Right hindlimb (tissue), 1 donor: ENCODE measurements at places on chromosomes 7 and 10.

DNA sequence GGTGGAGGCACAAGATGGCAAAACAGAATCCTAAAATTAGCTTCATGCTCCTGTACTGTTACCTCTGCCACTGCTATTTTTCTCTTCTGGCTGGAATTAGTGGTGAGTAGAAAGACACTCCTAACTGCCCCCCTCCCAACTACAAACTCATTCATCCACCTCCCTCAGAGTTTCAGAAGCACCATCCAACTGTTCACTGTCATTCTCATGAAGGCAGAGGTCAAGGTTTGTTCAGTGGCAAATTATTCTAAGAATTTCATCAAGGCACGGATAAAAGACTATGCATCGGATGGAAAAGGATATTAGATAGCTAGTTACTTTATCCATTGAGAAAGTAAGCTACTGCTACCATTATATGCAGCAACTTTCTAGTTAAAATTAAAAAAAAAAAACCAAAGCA, 59.7 kb downstream of the LRGUK start:
- DNase-seq: no peak

- DNase-seq: no peak
Observed at GRCh38 chr10:95404462-95404858, 113.7 kb upstream of the PDLIM1 start.

- DNase-seq: no peak
Observed at GRCh38 chr7:49112647-49113046, 188.3 kb downstream of the CDC14C start.

DNA sequence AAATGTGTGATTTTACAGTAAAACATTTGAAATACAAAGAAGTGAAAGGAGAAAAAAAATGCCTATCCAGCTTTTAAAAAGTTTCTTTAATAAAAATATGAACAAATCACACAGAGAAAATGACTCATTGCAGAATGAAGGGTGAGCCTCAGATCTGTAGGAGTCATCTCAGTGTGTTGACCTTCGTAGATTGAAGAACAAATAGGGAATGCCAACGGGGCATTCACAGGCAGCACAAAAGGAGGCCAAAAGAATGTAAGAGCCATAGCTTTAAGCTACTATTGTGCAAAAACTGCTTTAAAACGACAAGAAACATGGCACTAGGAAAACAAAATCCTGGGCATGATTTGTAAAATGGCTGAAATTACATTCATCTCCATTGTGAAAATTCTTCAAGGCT, 782.7 kb upstream of the CELF2 start:
- no peak for DNase-seq

- peak; percentile 22 for DNase-seq
Observed at GRCh38 chr10:58189269-58189668, 78.4 kb downstream of the IPMK start.

DNA sequence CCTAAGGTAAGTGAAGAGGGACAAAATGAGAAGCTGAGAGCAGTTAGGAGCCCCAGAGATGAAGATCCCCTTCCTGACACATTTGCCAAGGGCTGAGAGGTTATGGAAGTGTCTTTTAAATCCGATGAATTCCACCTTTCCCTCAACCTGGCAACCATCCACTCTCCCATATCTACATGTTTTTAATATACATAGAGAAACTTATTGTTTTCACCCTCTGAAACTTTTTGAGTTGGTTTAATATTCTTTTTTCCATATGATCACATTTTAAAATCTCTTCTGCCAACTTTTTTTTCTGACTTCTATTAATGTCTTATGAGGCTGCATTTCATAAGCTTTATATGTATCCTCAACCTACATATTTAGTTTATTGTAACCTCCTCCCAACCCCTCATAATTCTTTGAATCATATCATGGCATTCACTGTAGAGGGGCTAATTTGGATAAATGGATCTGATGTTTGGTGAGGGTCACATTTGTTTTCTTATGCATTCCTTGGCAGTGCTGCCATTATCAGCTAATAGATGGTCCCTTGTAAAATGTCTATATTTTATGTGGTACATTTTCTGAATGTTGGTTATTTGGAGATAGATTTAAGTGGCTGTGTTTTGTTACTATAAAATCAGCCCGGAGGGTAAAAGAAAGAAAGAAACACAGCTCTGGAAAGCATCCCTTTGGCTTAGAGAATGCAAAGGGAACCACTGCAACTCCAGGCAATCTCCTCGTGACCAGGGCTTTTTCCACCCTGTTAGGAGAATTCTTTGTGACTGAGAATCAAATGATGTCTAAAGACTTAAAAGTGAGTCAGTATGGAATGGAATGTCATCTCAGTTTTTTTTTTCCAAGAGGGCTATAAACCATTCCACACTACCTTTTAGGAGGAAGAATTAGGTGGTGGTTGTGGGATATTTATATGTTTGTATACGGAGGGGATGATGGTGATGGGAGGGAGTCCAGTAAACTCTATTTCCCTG, 334.4 kb downstream of the SUGCT start:
- peak; percentile 55 for DNase-seq

GRCh38 chr7:46319841-46320240, 398.8 kb upstream of the IGFBP3 start:
- DNase-seq: no peak

- DNase-seq: peak; percentile 18
Observed at GRCh38 chr10:65358565-65358964, 1567.3 kb upstream of the LRRTM3 start.

GRCh38 chr7:34087892-34088891, 182.9 kb downstream of the BMPER start:
- DNase-seq: no peak

DNA sequence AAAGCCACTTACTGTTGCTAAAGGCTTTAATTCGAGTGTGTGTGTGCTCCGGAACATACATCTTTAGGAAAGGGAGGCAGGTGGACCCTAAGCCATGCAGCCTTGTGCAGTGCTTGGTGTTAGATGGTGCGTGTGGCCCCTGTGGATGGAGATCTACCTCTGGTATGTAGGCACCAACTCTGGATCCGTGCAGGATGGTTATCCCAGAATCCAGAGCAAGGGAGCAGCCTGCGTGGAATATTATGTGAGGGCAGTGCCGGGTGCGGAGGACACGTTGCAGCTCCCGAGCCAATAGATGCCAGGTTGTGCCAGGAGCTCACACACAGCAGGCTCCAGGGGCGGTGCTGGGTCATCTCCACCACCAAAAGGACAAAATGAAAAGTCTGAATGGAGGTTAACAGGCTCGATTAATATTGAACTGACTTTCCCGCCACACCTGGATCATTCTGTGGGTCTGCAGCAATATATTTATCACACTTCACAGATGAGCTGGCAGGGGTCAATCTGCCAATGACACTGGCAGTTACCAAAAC, 143.0 kb upstream of the NPS start:
- DNase-seq: no peak

DNA sequence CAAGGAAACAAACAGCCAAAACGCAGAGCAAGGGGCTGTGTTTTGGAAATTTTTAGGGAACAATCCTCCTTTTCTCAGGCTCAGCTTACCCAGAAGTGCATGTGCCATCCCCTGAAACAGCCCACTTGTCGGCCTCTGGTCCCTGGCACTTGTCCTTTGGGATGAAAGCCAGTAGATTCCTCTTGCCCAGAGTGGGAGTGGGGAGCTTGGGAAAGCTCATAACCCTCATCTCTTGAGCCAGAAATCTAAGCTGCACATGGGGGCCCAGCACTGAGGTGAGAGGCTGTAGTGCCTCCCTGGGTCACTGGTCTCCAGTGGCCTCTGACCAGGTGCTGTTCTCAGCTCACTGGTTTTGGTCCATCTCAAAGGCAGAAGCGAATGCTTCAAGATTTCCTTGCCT, 150.3 kb downstream of the RNF216 start:
- DNase-seq: no peak

DNA sequence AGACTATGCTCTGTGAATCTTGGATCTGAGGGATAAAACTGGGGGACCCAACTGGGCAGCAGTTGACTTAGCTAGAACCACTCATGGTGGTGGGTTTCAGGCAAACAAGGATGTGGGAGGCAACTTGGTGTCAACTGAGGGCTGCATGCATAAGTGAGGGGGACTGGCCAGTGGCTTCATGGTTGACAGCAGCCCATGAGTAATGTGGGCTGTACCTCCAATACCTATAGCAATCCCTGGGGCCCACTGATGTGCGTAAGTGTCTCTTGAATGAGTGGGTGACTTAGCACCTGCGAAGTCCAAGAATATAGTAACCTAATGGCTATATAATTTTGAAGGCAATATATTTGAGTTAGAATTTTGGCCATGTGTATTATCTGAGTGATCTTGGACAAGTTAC, 13.7 kb upstream of the MAP3K8 start:
- no peak for DNase-seq

- DNase-seq: no peak
Observed at GRCh38 chr10:69409176-69409495, 7.6 kb downstream of the TACR2 start.

DNA sequence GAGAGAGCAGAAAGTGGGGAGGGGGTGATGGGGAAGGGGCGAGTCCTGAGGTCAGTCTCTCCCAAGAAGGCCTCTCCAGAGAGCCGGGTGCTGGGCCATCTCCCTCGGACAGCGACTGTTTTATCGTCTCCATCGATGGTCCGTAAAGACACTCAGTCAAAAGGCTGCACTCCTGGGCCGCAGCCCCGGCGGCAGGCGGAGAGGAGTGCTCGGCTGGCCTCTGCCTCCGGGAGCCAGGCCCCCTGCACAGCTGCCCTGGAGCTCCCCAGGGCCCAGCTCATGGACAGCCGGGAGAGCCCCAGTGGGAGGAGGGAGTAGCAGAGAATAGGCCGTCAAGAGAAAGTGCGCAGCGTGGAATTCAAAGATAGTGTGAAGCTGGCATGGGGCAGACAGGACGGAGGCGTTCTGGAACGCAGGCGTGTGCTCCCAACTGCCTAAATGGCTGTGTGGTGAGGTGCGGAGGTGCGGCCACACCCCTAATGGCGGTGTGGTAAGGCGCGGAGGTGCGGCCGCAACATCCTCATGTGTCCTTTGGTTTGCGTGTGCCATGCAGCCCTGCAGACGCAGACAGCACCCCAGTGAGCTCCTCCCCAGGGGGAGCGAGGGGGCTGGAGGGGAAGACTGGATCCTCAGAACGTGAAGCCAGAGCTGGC, 477.5 kb upstream of the FOXK1 start:
- DNase-seq: no peak

DNA sequence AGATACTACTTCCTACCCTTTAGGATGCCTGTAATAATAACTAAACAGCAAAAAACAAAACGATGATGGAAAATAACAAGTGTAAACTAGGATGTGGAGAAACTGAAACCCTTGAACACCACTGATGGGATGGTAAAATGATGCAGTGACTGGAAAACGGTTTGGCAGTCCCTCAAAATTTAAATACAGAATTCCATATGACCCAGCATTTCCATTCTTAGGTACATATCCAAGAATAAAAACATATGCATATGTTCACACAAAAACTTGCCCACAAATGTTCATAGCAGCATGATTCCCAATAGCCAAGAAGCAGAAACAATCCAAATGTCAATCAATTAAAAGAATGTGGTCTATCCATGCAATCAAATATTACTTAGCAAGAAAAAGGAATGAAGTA, 25.8 kb downstream of the SMURF1 start:
- no peak for DNase-seq

- DNase-seq: no peak
Observed at GRCh38 chr10:70295926-70296325, 12.1 kb upstream of the NPFFR1 start.
